ENCODE measurements at places on chromosomes 7 and 10.

DNA sequence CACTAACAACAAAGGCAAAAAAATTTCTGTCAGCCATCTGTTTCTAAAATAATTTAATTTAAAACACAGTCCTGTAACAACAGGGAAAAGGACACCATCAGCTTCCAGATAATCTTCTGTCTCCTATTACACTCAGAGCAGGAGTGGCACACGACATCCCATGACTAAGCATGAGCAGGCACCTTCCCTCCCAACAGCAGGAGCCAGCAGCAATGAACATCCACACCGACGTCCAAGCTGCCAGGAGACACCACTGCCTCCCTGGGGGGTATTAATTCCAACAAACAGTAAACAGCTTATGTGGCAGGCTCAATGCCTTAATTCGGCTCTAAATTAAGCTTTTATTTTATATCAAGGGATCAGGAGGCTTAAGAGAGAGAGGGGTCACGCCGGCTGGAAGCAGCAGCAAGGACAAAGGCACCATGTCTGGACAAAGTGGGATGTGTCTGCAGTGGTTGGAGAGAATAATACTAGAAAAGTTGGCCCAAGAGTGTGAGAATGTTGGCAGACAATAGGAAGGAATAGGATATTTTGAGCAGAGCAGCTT, 45.7 kb downstream of the KIAA1549 start:
- DNase-seq, result no peak

- no peak for DNase-seq
Observed at GRCh38 chr7:142181211-142181610, 69.7 kb downstream of the MGAM2 start.

- DNase-seq, result no peak
Observed at GRCh38 chr10:29519659-29520058, 115.1 kb downstream of the SVIL start.

- no peak for DNase-seq
Observed at GRCh38 chr7:158443014-158443687, 144.5 kb downstream of the PTPRN2 start.

GRCh38 chr7:68073701-68074100, 1077.1 kb downstream of the TYW1 start:
- no peak for DNase-seq

- DNase-seq, result no peak
Observed at GRCh38 chr7:18610331-18610948, 114.9 kb downstream of the HDAC9 start.

GRCh38 chr7:7183061-7183837, 905 bp downstream of the C1GALT1 start:
- peak; percentile 75 for DNase-seq

DNA sequence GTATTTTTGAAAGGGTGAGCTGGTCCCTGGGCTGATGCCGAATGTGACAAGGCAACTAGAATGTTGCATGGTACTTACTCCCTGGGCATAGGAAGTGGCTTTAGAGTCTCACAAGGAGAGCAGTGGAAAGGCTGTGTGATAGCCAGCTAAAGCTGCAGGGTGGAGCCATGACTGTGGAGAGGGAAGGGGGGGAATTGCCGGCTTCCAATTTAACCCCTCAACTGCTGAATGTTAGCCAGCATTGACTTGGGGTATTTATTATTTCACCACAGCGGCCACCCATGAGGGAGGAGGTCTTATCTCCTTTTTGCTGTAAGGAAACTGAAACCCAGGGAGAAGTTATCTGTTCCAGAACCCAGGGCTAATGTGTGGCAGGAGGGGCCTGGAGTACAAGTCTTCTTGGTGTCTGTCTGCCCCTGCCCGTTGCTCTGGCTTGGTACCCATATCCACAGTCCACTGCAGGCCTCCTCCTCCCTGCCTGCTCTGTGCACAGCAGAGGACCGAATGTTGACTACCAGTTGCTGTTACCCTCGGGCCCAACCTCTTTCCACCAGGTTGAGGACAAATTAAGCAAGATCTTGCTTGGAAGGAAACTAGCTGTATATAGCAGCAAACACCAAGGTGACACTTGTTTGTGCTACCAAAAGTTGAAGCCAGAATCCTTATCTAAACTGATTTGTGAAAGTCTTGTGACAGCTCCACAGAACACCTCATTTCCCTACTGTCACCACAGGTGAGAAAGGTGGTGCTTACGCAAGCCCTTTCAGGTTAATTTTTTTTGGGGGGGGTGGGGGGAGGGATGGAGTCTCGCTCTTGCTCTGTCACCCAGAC, 37.6 kb downstream of the WBP1L start:
- no peak for DNase-seq

GRCh38 chr10:11209830-11210181, 192.1 kb downstream of the CELF2 start:
- no peak for DNase-seq

DNA sequence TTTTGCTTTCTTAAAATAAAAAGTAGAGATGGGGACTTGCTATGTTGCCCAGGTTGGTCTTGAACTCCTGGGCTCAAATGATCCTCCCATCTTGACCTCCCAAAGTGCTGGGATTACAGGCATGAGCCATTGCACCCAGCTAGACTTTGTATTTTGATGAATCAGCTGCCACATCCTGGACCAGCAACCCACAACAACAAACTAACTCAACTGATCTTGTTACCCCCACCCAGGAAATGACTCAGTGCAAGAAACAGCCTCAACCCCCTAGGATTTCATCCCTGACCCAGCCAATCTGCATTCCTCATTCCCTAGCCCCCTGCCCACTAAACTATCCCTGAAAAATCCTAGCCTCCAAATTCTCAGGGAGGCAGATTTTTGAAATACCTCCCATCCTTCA, 123.8 kb downstream of the IPMK start:
- DNase-seq, result no peak

- DNase-seq, result no peak
Observed at GRCh38 chr7:11170863-11171568, 197.3 kb downstream of the PHF14 start.

DNA sequence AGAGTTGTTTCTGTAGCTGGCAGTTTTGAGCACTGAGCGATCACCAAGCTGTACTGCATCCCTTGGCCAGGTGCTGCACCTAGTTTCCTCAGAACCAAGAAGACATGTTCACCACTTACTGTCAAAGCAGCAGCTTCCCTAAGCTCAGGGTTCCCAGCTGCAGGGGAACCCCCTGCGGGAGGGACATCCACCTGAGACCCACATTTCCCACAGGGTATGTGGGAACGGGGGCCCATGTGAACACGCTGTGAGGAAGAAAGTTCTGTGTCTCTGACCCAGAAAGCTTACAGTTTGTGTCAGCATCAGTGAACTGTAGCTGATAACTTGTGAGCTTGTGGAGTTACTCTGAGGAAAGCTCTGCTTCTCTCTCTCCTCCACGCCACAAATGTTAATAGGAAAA, 436.8 kb upstream of the IGFBP3 start:
- no peak for DNase-seq

- no peak for DNase-seq
Observed at GRCh38 chr7:87216701-87217508, 2.6 kb downstream of the TMEM243 start.

DNA sequence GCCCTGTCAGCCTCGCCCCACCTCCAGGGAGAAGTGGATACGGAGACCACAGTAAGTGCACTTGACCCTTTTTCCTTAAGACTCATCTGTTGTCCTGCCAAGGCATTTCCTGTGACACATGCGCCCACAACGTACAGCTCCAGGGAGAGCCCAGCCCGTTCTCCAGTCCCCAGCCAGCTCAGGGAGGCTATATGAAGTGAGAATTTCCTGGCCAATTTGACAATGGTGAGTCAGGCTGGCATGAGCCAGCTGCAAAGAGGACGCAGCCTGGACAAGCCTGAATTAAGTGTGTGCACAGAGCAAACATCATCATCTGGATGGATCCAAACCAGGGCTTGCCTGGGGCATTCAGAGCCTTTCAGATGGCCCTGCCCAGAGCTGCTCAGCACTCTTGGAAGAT, 244.8 kb downstream of the KCNMA1 start:
- DNase-seq, result no peak

GRCh38 chr7:138317044-138317596, 142.9 kb upstream of the TRIM24 start:
- DNase-seq, result no peak

- DNase-seq, result no peak
Observed at GRCh38 chr7:42197451-42197850, 39.6 kb downstream of the GLI3 start.

GRCh38 chr10:131726967-131727366, 173.8 kb upstream of the PPP2R2D start:
- DNase-seq, result no peak

- no peak for DNase-seq
Observed at GRCh38 chr10:75693489-75693888, 262.1 kb downstream of the LRMDA start.

DNA sequence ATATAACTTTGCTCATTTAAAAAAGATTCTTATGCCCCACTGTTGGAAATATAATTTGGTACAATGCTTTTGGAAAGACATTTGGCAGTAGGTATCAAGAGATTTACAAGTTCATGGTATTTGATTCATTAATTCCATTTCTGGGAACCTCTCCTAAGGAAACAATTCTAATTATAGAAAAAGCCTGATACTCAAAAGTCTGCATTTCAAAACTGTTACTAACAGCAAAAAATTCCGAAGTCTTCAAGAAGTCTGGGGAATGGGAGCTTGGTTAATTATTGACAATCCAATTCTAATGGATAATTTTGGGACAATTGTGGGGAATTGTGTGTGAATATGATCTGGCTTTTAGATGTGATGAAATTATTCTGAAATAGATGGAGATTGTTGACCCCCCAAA, 59.6 kb downstream of the HDAC9 start:
- no peak for DNase-seq

DNA sequence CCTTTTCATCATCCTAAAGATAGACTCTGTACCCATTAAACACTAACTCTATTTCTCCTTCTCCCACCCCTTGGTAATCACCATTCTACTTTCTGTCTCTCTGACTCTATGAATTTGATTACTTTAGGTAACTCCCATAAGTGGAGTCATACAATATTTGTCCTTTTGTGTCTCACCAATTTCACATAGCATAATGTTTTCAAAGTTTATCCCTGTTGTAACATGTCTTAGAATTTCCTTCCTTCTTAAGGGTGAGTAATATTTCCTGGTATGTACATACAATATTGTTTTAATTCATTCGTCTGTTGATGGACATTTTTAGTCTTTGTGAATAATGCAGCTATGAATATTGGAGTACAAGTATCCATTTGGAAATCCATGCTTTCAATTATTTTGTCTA, 50.9 kb upstream of the CDCA7L start:
- no peak for DNase-seq

- no peak for DNase-seq
Observed at GRCh38 chr7:494906-495305, 24.7 kb downstream of the PDGFA start.

DNA sequence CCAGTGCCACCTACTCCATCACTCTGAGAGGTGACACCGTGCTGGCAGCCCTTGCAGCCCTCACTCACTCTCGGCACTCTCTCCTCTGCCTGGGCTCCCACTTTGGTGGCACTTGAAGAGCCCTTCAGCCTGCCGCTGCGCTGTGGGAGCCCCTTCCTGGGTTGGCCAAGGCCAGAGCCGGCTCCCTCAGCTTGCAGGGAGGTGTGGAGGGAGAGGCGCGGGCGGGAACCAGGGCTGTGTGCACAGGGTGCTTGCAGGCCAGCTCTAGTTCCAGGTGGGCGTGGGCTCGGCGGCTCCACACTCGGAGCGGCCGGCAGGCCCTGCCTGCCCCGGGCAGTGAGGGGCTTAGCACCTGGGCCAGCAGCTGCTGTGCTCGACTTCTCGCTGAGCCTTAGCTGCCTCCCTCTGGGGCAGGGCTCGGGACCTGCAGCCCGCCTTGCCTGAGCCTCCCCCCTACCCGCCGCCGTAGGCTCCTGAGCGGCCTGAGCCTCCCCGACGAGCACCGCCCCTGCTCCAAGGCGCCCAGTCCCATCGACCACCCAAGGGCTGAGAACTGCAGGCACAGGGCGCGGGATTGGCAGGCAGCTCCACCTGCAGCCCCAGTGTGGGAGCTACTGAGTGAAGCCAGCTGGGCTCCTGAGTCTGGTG, 48.7 kb upstream of the SLC35G1 start:
- no peak for DNase-seq

- no peak for DNase-seq
Observed at GRCh38 chr10:71042216-71042615, 153.9 kb upstream of the PCBD1 start.

GRCh38 chr7:73668886-73669230, 1.2 kb downstream of the VPS37D start:
- DNase-seq, result no peak

GRCh38 chr7:33761449-33762080, 143.8 kb upstream of the BMPER start:
- no peak for DNase-seq

GRCh38 chr7:23471106-23471859, 992 bp upstream of the IGF2BP3 start:
- DNase-seq, result peak; percentile 61
